ENCODE measurements at places on chromosomes 13 and 19. TPM values are rescaled to one million over a fixed set of nuclear protein-coding genes. Genes with fewer than 3 reads are reported as not detected.

The SLC6A16 gene
- 2.4 TPM for total RNA-seq

The MEIOSIN gene
- not detected for total RNA-seq

The IGFL2 gene
- total RNA-seq, result 0.85 TPM

The CACNG7 gene
- total RNA-seq, result not detected

The HIPK4 gene
- total RNA-seq, result not detected

The CYP2S1 gene
- total RNA-seq, result 2.3 TPM

The ERICH4 gene
- total RNA-seq, result not detected

The GPR4 gene
- total RNA-seq, result 5.1 TPM

The ZNF600 gene
- total RNA-seq, result 15.2 TPM

The GAPDHS gene
- total RNA-seq, result not detected

The ARMC6 gene
- total RNA-seq, result 38.6 TPM

The REEP6 gene
- total RNA-seq, result 1.6 TPM

The NXNL1 gene
- total RNA-seq, result not detected

The C1QTNF9B gene
- total RNA-seq, result not detected

The SBSN gene
- total RNA-seq, result not detected

The FAAP24 gene
- not detected for total RNA-seq

The OSCAR gene
- total RNA-seq, result 4.6 TPM

The LILRA5 gene
- 9.6 TPM for total RNA-seq

The CLIP3 gene
- 29.0 TPM for total RNA-seq

The IFNL1 gene
- not detected for total RNA-seq

The CGB8 gene
- not detected for total RNA-seq

The NCR1 gene
- not detected for total RNA-seq

The KANK3 gene
- 13.0 TPM for total RNA-seq

The MBD3L3 gene
- not detected for total RNA-seq

The TJP3 gene
- total RNA-seq, result 2.1 TPM

The CALR3 gene
- total RNA-seq, result not detected

The RUBCNL gene
- 7.3 TPM for total RNA-seq

The CD209 gene
- 6.8 TPM for total RNA-seq
